A549 (cell line): ENCODE measurements at places on chromosomes 16 and 17.

GRCh38 chr17:28719021-28719433 lies 758 bp upstream of the RPL23A start:
- DNase-seq, result no peak

GRCh38 chr17:17913695-17914332 lies 58.4 kb downstream of the TOM1L2 start:
- DNase-seq, result peak; percentile 97

- no peak for DNase-seq
Observed at GRCh38 chr17:14316126-14316832, 15.4 kb downstream of the HS3ST3B1 start.

DNA sequence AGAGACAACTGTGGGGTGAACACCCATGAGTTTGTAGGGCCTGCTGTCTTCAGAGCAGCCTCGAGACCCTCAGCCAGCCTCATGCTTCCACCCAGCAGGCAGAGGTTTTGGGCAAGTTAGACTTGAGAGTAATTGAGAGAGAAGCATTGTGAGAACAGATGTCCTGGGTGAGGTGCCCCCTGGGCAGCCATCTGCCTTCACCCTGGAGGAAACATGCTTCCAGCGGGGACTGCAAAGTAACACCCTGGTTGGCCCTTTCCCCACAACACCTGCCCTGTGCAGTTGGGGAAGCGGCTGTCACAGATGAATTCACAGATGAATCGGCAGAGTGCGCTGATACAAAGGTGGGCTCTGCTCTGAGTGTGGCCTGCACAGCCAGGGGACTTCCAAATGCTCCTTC lies 23.4 kb downstream of the ATPAF2 start:
- no peak for DNase-seq

- no peak for DNase-seq
Observed at GRCh38 chr17:39240631-39241030, 14.9 kb upstream of the STAC2 start.

DNA sequence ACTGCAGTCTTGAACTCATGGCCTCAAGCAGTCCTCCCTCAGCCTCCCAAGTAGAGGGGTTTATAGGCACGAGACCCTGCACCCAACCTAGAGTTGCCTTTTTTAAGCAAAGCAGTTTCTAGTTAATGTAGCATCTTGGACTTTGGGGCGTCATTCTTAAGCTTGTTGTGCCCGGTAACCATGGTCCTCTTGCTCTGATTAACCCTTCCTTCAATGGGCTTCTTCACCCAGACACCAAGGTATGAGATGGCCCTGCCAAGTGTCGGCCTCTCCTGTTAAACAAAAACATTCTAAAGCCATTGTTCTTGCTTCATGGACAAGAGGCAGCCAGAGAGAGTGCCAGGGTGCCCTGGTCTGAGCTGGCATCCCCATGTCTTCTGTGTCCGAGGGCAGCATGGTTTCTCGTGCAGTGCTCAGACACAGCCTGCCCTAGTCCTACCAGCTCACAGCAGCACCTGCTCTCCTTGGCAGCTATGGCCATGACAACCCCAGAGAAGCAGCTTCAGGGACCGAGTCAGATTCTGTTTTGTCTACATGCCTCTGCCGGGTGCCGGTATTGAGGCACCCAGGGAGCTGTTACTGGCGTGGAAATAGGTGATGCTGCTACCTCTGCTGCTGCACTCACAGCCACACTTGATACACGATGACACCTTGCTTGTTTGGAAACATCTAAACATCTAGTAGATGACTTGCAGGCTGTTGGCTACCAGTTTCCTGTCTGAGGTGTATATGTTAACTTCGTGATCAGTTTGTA lies 3.3 kb downstream of the RPL13 start:
- no peak for DNase-seq

DNA sequence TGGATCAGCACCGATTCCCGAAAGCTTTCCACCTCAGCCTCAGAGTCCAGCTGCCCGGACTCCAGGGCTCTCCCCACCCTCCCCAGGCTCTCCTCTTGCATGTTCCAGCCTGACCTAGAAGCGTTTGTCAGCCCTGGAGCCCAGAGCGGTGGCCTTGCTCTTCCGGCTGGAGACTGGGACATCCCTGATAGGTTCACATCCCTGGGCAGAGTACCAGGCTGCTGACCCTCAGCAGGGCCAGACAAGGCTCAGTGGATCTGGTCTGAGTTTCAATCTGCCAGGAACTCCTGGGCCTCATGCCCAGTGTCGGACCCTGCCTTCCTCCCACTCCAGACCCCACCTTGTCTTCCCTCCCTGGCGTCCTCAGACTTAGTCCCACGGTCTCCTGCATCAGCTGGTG lies 15.0 kb downstream of the CD300LG start:
- no peak for DNase-seq

- peak; percentile 86 for DNase-seq
Observed at GRCh38 chr17:81641825-81642489, 5.0 kb downstream of the TSPAN10 start.

GRCh38 chr17:58541249-58541648 lies 26.8 kb upstream of the MTMR4 start:
- DNase-seq, result no peak

DNA sequence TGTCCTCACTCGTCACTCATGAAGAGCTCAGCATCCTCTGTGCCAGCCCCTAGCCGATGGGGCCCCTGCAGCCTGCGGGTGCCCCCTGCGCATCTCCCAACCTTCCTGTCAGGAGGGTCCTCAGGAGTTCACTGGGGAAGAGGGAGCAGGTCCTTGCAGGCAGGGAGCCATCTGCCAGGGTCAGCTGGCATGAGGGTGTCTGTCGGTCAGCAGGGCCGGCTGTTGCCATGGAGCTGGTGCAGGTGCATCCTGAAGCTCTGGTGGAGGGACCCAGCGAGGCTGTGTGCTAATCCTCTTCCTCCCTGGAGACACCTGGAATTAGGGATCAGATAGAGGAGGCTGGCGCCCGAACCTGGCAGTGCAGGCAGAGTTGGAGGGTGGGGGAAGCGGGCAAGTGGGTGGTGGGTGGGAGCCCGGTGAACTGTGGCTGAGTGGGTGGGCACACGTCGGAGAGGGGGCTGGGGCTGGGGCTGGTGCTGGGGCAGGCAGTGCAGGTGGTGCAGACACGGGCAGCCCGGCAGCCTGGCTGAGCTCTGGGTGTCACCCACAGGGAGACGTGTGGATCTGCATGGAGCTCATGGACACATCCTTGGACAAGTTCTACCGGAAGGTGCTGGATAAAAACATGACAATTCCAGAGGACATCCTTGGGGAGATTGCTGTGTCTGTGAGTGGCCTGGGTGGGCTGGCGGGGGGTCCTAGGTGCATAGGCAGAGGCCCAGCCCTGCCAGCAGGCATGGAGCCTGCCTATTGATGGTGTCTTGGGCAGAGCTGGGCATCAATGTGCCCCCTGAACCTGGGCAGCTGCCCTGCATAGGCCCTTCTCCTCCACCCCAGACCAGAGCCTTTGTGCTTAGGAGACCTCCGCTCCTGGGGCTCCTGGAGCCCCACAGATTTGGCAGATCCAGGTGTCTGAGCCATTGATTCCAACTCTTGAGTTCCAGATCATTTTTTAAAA lies 17.4 kb downstream of the MAP2K3 start:
- no peak for DNase-seq

GRCh38 chr17:69512946-69513345 lies 98.4 kb downstream of the MAP2K6 start:
- no peak for DNase-seq
